ENCODE measurements at places on chromosomes 5 and 9.

DNA sequence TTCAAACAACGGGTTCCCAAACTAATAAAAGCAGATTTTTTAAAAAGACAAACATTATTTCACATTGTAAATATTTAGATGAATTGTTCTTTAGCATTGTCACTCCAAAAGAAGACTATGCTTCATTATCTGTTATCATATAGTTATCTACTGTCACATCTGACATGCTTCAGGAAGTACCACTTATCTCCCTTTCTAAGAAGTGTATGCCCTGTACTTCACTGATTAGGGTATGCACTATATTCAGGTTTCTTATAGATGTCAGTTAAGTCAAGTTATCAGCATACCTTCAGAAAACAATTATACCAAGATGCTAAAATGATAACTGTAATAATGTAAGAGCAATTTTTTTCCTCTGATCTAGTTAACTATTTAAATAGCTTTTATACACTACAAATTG, 40.4 kb downstream of the LMBRD2 start:
- DNase-seq = no peak

DNA sequence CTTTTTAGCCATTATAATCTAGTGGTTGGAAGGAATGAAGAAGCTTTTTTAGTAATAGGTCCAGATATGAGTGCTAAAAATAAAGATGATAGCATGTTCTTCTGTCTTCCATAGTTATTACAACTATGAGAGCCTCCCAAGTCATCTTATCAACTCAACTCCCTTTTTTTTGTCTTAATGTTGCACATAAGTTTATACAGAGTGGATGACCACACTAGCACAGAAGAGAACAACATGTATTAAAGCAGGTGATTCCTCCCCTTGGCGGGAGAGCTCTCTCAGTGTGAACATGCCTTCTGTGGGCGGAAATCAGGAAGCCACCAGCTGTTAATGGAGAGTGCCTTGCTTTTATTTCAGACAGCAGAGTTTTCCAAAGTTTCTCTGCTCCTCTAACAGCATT, 40.1 kb upstream of the STX17 start:
- DNase-seq = no peak

DNA sequence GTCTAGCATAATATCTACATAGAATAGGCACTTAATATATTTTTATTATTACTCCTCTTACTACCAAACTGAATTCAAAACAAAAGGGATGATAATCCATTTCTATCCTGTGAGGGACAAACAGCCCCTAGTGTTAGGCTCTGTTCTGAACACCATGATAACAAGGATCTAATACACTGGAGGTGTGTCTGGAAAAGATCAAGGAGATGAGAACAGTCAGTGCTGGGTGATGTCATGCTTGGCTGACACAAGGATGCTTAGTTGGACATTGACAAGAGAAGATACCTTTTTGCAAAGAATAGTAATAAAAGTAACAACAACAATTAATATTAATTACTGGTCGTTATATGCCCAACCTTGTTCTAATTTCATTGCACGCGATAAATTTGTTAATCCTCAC, 458.7 kb downstream of the EBF1 start:
- DNase-seq = no peak

DNA sequence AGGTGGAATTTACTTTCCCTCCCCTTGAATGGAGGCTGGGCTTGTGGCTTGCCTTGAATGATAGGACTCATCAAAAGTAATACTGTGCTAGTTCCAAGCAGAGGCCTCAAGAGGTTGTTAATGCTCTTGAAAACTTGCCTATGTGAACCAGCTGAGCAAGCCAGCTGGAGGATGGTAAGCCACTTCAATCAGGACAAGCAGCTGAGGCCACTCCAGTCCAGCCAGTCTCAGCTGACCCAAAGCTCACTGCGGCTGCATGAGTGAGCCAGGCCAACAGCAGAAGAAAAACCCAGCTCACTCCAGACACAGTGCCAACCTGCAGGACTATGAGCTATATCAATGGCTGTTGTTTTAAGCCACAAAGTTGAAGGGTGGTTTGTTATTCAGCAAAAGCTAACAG, 182.8 kb downstream of the MCTP1 start:
- no peak for DNase-seq

GRCh38 chr9:137252555-137253506, 1.7 kb downstream of the STPG3 start:
- DNase-seq = no peak

GRCh38 chr5:80198399-80198798, 57.4 kb downstream of the SERINC5 start:
- no peak for DNase-seq

DNA sequence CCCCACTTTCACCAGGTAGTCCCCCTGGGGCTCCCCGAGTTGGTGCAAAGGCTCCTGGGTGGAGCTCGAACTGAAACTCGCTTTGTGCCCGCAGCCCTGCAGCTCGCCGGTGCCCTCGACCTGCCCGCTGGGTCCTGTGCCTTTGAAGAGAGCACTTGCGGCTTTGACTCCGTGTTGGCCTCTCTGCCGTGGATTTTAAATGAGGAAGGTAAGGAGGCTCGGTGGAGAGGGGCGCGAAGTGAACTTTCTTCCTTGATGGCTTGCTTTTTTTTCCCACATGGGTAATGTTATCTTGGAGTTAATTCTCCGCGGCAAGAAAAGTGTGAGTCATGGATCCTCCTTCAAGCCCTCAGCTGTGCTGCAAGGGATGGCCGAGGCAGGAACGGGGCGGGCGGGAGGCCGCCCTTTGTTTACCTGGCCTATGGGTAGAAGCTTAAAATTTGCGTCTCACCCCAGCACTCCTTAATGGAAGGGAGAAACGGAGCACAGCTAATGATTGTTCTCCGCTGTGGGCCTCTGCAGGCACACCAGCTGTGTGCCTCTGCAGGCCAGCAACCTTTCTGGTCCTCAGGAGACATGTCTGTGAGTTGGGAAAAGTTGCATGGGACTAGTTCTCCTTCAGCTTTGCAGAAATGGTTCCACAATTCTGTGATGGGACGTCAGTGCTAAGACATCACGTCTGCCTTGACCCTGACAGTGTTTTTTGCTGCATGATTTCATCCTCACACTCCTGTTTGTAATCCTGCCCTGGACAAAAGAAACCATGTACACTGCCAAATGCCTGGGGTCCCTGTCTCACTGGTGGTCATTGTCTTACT, 1.1 kb downstream of the MAMDC2 start:
- no peak for DNase-seq

- DNase-seq = no peak
Measured at GRCh38 chr9:132032238-132032950, 47.3 kb downstream of the MED27 start.

DNA sequence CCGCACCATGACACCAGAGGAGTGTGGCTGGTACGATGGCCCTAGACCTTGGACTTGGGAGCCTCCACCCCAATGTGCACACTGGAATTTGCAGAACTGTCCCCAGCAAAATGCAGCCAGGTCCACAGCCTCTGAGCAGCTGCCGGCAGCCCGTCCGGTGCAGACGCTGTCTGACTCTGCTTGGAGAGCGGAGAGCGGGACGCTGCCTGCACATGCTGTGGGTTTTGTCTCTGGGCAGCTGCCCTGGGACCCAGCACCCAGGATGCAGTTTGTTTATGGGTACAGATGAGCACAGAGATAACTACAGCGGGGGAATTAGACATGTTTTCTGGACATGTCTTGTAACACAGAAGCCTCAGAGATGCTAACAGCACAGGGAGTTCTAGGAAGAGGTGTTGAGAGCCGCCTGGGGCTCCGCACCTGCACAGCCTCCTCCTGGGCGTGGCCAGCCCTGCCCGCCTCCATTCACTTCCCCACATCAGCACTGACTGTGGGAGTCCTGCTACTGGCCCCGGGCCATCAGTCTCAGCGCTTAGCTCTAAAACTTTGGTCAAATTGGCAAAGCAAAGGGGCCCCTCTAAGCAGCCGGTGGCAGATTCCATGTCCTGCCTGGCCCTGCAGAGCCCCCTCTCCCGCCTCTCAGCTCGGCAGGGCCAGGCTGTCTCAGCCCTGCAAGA, 159.6 kb downstream of the IRX2 start:
- no peak for DNase-seq

DNA sequence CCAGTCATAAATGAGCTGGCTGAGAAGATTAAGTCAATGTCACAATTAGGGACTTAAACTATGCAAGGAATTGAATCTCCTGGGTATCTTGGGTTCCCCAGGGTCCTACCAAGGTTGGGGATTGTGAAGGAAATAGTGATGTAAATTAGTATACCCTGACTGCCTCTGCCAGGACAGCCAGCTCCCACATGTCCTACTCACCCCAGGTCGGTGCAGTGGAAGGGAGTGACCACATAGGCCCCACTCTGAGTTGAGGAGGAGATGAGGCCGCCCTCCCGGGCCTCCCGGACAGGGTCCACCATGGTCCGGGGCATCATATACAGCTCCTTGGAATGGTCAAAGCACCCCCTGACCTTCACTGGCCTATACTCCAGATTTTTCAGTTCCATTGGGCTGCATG, 2.7 kb downstream of the SURF1 start:
- no peak for DNase-seq

- no peak for DNase-seq
Measured at GRCh38 chr5:27769748-27770402, 731.5 kb upstream of the CDH9 start.

Measured in CD4-positive, alpha-beta T cell treated with Interleukin-4 for 4 hours (primary cell).